ENCODE measurements at places on chromosomes 1 and 21. TPM values are rescaled to one million over a fixed set of nuclear protein-coding genes. Genes with fewer than 3 reads are reported as not detected.
A peak's percentile ranks its signal among the peaks of the same experiment; 100 is the strongest.

GRCh38 chr1:24558902-24559791 lies 3.3 kb downstream of the NCMAP start:
- no peak overlapping the region for H3K4me3 ChIP-seq
- peaks cover 22% of the 10 kb centered on the region for H3K4me1 ChIP-seq

DNA sequence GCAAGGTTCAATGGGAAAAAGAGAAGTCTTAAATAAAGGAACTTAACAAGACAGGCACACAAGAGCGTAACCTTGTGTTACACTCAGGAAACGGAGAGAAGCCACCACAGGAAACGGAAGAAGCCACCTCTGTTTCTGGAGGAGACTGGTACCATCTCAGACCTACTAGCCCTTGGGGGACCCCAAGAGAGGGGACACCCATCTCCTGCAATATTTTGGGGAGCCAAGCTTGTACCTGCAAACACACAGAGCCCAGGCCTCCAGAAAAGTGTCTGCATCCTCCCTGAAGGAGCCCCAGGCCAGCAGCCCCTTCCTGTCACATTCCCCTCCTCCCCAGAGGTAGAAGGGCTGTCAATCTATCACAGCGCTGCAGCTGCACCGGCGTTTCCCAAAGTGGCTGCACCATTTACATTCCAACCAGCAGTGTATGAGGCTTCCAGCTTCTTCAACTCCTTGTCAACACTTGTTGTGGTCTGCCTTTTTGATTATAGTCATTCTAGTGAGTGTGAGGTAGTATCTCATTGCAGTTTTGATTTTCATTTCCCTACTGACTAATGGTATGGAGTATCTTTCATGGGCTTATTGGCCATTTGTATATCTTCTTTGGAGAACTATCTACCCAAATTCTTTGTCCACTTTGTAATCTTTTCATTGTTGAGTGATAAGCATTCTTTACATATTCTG lies 23.0 kb upstream of the PADI1 start:
- H3K4me1 ChIP-seq = no peaks in the 10 kb centered on the region
- DNase-seq = no peak
- no peak overlapping the region for H3K27ac ChIP-seq

- H3K4me1 ChIP-seq = no peaks in the 10 kb centered on the region
- H3K4me3 ChIP-seq = no peak overlapping the region
- DNase-seq = no peak
- H3K27me3 ChIP-seq = no peaks in the 10 kb centered on the region
- no peak overlapping the region for H3K27ac ChIP-seq
These were observed 384.7 kb downstream of the LRRIQ3 start for GRCh38 chr1:73813236-73813635.

GRCh38 chr21:18298228-18298627 lies 53.6 kb downstream of the CHODL start:
- H3K4me3 ChIP-seq = no peak overlapping the region
- no peaks in the 10 kb centered on the region for H3K36me3 ChIP-seq

DNA sequence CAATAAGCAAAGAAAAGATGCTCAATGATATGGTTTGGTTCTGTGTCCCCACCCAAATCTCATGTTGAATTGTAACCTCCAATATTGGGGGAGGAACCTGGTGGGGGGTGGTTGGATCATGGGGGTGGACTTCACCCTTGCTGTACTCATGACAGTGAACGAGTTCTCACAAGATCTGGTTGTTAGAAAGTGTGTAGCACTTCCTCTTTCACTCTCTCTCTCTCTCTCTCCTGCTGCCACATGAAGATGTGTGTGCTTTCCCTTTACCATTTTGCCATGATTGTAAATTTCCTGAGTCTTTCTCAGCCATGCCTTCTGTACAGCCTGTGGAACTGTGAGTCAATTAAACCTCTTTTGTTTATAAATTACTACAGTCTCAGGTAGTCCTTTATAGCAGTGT lies 248.4 kb downstream of the HHIPL2 start:
- no peak overlapping the region for H3K27ac ChIP-seq
- no peaks in the 10 kb centered on the region for H3K4me1 ChIP-seq
- H3K4me3 ChIP-seq = no peak overlapping the region
- H3K27me3 ChIP-seq = no peaks in the 10 kb centered on the region

DNA sequence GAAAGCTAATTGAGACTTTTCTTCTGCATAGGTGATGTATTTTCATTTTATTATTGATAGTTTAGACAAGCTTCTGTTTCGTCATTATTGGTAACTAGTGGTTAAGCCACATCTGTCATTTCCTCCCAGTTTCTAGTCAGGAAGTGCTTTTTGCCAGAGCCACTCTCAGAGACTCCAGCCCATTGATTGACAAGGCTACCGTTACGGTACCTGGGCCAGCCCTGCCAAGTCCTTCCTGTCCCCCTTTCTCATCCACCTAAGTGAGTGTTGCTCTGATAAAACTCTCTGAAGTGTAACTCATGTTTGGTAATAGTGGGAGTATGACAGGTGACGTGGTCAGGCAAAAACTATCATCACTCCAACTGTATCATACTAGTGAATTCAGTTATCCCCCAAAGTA lies 29.6 kb upstream of the AGL start:
- H3K4me3 ChIP-seq = no peak overlapping the region
- DNase-seq = no peak
- H3K27me3 ChIP-seq = no peaks in the 10 kb centered on the region
- no peaks in the 10 kb centered on the region for H3K4me1 ChIP-seq

TRIM58 gene
- total RNA-seq = 4.0 TPM

DNA sequence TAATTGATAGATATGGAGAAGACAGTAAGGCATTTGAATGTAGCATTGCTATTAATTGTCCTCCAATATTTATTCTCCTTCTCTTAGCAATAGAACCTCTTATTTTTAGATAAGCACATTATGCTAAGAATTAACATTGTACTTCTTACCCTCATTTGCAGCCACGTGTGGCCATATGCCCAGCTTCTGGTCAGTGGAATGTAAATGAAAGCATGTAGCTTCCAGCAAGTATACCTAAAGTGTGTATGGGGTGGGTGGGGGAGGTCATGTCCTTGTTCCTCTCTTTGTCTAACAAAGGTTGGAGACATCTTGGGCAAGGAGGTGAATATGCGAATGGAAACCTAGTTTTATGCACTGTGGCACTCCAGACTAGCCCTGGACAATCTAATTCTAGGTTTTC lies 133.6 kb upstream of the HMCN1 start:
- DNase-seq = no peak
- no peak overlapping the region for H3K27ac ChIP-seq
- no peaks in the 10 kb centered on the region for H3K36me3 ChIP-seq

FMO5 gene
- 106 TPM for total RNA-seq

DNA sequence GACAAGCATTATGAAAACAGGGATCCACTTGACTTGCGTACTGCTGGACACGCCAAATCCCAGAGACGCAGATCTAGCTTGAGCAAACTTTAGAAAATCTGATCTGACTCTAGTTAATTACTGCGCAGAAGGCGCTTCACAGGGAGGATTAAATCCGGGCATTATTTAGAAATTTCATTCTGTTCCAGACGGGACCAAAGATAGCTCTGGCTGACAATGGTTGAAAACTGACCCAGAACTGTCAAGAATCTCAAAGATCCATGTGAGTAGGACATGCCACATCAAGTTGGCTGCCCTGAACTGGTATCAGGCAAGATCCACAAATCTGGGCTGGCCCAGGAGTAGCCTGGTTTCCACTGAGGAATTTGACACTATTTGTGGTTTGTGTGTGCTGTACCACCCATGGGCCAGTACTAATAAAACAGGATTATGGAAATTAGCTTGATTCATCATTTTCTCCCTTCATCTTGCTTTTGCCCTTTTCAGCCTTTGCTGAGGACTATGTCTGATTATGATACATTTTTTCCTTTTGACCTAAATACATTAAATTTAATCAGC lies 171.0 kb downstream of the VAV3 start:
- H3K4me3 ChIP-seq = no peak overlapping the region
- no peak overlapping the region for H3K27ac ChIP-seq
- no peak for DNase-seq
- no peaks in the 10 kb centered on the region for H3K36me3 ChIP-seq
- H3K4me1 ChIP-seq = no peaks in the 10 kb centered on the region

DNA sequence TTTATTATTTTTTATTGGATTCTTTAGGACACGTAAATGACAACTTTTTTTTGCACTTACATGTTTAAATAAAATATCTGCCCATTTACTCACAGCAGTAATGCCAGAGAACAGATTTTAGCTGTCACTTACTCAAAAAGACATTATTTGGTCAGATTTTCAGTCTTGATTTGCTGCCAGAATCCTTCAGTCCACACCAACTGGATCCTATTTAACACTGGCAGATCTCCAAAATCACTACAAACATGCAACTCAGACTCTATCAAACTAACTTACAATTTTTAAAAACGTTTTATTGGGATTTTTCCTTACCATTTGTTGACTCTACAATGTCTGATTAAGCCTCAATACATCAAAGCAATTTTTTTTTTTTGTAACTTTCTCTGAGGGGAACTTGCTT lies 11.1 kb downstream of the ATP6V1G3 start:
- H3K27me3 ChIP-seq = no peaks in the 10 kb centered on the region
- H3K27ac ChIP-seq = no peak overlapping the region
- DNase-seq = no peak
- no peaks in the 10 kb centered on the region for H3K4me1 ChIP-seq

- peaks cover 22% of the 10 kb centered on the region for H3K4me1 ChIP-seq
- H3K4me3 ChIP-seq = peak within 1 kb of the TSS; percentile 65
- peak within 1 kb of the TSS; percentile 79 for H3K27ac ChIP-seq
These were observed at the start of gene TTC22 for GRCh38 chr1:54800899-54801759. Gene TTC22 (minus strand): TSS chr1:54801323. CDS start chr1:54801163, 160 bp downstream.

- peaks cover 21% of the 10 kb centered on the region for H3K4me1 ChIP-seq
- no peaks in the 10 kb centered on the region for H3K36me3 ChIP-seq
- H3K4me3 ChIP-seq = no peak overlapping the region
- H3K27ac ChIP-seq = no peak overlapping the region
- DNase-seq = no peak
These were observed 7.9 kb downstream of the CAMK2N1 start for GRCh38 chr1:20478057-20478635.

GBP6 gene
- total RNA-seq = 0.68 TPM

DNA sequence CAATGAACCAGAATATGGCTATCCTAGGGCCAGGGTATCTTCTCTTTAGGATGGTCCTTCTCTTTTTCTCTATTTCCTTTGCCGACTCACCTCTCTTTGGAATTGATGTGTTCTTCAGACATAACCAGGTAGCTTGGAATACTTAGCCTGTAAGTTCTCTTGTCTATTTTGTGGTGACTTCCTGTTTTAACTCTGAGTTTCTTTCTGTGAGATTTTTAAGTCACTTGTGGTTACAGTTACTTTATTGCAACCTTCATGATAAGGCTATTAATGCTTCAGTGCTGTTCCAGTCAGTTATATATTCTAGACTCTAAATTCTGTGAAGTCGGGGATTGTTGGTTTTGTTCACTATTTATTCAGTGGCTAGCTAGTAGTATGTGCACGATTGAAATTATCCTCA lies 46.2 kb downstream of the DISP1 start:
- H3K36me3 ChIP-seq = no peaks in the 10 kb centered on the region
- DNase-seq = no peak
- no peaks in the 10 kb centered on the region for H3K27me3 ChIP-seq
- H3K4me3 ChIP-seq = no peak overlapping the region

DNA sequence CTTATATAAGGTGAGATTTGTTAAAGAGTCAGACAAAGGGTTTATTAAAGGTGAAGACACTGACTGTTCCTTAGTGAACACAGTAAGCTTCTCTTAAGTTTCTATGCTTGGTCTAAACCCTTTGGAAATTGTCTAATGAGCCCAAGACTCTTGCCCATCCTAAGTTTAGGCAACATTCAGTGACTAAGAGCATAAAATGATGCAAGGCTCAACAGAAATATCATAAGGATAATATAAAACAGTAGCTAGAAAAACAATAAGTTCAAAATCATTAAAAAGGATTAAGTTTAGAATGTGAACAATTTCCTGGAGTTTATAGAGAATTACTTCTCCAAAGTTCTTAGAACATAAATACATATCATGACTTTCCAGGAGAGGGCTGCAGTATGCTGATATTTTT lies 108.9 kb upstream of the PDC start:
- no peak overlapping the region for H3K27ac ChIP-seq
- no peak for DNase-seq
- H3K36me3 ChIP-seq = no peaks in the 10 kb centered on the region
- no peaks in the 10 kb centered on the region for H3K27me3 ChIP-seq
- no peaks in the 10 kb centered on the region for H3K4me1 ChIP-seq

GRCh38 chr21:31744182-31744800 lies 12.4 kb upstream of the SCAF4 start:
- no peaks in the 10 kb centered on the region for H3K4me1 ChIP-seq
- DNase-seq = no peak
- H3K27me3 ChIP-seq = no peaks in the 10 kb centered on the region
- no peaks in the 10 kb centered on the region for H3K36me3 ChIP-seq

- no peak overlapping the region for H3K4me3 ChIP-seq
- no peaks in the 10 kb centered on the region for H3K36me3 ChIP-seq
- no peaks in the 10 kb centered on the region for H3K27me3 ChIP-seq
- DNase-seq = no peak
These were observed 385.8 kb upstream of the DUSP10 start for GRCh38 chr1:222127526-222128152.

DNA sequence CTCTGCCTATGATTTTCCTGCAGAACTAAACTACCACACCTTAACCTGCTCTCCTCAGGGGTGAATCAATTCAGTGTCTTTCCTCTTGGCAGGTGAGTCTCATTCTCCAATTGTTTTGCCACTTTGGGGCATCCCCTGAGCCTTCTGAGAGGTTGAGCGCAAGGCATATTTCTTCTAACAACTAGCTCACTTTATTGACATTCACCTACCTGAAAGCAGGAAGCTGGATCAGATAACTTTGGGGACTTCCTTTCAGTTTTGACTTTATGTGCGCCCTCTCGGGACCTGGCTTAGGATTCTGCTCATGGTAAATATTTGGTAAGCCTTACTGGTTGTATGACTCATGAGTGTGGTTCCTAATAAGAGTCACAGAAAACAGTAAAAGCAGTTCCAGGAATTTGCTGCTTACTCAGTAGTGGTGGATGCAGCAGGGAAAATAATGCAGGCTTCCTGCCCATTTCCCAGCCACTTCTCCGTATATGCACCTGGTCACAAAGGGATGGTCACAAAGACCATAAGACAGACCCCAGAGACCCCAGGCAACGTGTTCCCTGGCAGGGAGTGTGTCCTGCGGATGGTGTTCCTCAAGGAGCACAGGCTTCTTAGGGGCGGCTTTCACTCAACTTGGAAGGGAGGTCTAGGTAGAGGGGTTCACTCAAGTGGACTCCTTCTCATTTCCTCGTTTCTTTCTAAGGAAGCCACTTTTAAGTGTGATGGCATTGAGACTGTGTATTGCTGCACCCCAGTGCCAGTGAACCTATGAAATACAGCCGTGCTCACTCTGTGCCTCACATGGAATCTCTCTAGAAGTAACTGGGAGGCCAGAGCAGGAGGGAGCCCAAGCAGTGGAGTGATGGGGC lies 22.0 kb upstream of the BATF3 start:
- H3K4me3 ChIP-seq = no peak overlapping the region
- no peak overlapping the region for H3K27ac ChIP-seq
- H3K36me3 ChIP-seq = no peaks in the 10 kb centered on the region
- no peaks in the 10 kb centered on the region for H3K27me3 ChIP-seq
- DNase-seq = no peak

SESN2 gene
- total RNA-seq = 13.1 TPM

SWT1 gene
- 7.4 TPM for total RNA-seq

GRCh38 chr1:247441606-247442005 lies 16.3 kb downstream of the OR2B11 start:
- H3K27me3 ChIP-seq = no peaks in the 10 kb centered on the region
- no peak overlapping the region for H3K4me3 ChIP-seq
- H3K27ac ChIP-seq = no peak overlapping the region
- no peak for DNase-seq
- H3K4me1 ChIP-seq = no peaks in the 10 kb centered on the region

GRCh38 chr21:33071770-33072306 lies 1.9 kb downstream of the OLIG1 start:
- peaks cover 90% of the 10 kb centered on the region for H3K27me3 ChIP-seq
- peaks cover 25% of the 10 kb centered on the region for H3K4me1 ChIP-seq
- no peak for DNase-seq

IRF2BP2 gene
- total RNA-seq = 154 TPM
